Jurkat, Clone E6-1 (cell line): ENCODE measurements at places on chromosomes 4 and X.

GRCh38 chr4:45147866-45148265 is 421.5 kb upstream of the GNPDA2 start:
- DNase-seq = no peak

DNA sequence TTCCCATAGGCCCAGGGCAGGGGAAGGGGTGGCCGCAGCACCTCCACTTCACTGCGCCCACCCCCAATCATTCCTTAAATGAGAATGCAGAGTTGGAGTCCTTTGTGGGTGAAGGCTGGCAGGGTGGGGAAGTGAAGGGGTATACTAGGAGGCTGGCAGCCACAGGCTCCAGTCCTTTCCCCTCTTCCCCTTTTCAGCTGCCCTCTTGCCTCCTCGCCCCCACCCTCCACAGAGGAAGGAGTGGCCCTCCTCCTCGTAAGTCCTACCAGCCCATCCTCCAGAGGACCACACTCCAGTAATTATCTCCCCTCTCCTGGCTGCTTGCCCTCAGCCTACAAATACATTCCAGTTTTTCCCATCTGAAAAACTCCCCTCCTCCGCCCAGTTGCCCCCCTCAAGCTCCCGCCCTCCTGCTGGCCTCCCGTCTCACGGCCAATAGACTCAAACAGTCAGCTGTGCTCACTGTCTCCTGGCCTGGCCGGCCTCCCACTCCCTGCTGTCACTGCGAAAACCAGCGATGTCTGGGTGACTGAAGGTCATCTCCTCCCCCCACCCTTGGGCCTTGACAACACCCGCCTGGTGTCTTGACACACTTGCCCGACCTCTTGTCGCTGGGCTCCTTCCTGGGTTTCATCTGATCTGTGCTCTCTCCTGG is 38.8 kb downstream of the EFNB1 start:
- DNase-seq = no peak

DNA sequence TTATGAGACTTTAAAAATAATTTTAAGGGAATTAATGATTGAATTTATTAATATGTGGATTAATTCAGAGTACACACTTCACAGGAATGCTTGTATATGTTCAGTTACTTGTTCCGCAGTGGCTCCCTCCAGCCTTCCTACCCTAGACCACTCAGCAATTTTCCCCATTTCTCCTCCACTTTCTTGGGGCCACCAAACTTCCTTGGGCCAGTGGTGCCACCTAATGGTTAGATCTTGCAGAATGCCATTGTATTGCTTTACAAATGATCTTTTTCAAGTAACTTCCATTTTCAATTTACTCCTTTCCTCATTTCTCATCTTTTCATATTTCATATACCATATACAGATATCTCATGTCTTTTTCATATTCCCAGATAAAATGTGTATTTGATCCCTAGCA is 3.6 kb upstream of the RNF175 start:
- DNase-seq = no peak

DNA sequence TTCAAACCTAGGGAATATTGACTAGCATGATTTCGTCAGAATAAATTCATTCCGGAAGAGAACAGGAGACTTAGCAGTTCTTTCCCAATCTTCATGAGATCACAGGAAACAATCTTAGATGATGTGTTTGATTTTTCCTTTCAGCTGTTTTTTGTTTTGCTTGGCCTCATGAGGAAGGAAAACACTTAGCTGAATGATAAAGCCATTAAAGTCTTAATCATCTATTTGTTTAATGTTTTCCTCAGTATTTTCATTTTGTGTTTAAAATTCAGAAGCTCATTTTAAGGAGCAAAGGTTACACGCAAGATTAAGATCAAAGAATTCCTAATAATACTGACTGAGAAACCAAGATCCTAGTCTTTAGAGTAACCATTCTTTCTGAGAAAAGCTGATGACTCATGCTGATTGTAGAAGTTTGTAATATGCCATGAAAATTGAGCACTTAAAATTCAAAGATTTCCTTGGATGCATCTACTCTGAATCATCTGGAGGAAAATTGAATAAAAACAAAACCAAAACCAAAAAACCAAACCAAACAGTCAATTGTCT is 15.4 kb upstream of the TBC1D19 start:
- no peak for DNase-seq

GRCh38 chr4:79611026-79611425 is 203.0 kb upstream of the GK2 start:
- no peak for DNase-seq

DNA sequence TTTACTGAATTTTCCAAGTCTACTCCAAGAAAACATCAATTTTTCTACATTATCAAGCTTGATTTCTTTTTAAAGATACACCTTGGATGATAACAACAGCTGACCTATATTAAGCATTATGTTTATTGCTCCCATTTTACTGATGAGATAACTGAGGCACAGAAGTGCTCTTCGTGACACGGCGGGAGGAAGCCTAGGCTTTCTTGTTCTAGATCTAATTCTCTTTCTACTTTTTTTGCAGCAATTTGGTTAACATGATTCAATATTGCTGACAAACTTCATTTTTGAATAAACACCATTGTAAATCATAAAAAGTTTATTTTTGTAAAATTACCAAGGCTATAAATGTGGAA is 33.8 kb downstream of the BBS12 start:
- no peak for DNase-seq

GRCh38 chrX:120140293-120140981 is 18.0 kb upstream of the RHOXF2 start:
- DNase-seq = no peak

DNA sequence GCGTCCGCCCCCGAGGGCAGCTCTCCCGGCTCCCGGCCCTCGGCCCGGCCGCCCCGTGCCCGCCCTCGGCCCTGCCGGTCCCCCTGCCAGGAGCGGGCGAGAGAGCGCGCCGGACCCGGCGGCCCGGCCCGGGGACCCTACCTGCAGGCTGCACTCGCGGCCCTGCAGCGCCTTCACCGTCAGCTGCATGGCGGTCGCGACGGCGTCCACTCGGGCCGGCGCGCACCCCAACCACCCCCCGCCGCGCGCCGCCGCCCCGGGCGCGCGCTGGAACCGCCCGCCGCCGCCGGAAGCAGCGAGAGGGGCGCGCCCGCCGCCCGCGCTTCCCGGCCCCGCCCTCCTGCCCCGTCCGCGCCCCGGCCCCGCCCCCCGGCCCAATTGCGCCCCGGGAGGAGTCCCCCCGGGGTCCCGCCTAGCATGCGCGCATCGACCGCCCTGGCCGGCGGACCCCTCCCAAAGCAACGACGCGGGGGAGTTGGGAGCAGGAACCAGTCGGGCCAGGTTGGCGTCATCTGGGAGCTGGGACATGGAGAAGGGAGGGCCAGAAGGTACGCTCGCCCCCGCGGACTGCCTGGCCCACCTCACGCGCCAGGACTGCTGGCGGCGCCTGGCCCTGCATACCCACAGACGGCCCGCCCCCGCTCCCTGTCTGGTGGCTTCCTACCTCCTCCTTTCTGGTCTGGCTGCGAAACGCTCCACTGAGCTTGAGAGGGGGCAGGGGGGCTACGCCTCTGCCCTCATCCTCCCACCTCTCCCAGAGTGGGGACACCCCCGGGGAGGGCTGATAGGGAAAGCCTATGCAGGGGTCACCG is at the start of gene UBL4A:
Gene UBL4A, minus strand, starts transcription at position 220 of the 812 bp plus-strand sequence. Its CDS starts 31 bp downstream, at position 189.
- DNase-seq = peak; percentile 21

DNA sequence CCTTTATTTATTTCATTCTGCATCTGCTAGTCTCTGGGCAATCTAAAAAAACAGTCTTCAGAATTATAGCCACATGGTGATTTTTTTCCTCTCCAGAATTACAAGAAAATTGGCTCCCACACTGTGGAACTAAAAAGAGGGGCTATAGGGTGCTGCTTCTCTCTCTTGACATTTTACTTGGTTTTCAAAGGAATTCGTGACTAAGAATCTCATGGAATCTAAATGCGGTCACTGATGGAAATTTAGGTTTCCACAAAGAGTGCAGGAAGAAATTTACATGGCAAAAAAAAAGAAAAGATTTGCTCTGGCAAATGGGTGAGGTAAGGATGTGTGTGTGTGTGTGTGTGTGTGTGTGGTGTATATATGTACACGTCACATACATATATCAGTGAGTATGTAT is 10.2 kb downstream of the ATXN3L start:
- DNase-seq = no peak

DNA sequence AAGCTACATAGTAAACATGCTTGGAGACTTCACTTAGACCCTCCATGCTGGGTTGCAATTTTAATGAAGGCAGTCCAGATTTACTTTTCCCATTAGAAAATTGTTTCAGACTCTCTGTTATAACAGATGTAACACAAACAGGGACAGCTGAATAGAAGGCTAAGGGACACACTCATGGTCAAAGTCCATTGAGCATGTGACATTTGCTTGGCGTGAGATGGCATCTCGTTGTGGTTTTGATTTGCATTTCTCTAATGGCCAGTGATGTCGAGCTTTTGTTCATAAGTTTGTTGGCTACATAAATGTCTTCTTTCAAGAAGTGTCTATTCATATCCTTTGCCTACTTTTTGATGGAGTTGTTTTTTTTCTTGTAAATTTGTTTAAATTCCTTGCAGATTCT is 358.2 kb upstream of the CLNK start:
- DNase-seq = no peak

DNA sequence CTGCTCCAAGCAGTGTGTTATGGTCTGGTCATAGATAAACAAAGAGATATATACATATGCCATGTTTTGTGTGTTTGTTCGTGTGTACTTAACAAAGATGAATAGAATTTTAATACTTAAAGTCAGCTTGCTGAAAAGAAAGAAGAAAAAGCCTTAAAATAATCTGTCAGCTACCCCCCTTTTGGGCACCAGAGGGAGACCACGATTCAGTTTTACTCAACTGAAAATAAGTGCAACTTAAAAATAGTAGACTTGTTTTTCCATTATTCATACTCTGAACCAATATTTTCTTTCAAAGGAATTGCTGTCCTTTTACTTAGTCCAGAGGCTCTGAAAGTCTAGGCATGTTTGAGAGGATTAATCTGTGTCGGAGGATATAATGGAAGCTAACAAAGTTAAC is 181.7 kb upstream of the AGTR2 start:
- no peak for DNase-seq

- DNase-seq = no peak
Measured at GRCh38 chr4:152368001-152368400, 167.9 kb downstream of the FBXW7 start.

DNA sequence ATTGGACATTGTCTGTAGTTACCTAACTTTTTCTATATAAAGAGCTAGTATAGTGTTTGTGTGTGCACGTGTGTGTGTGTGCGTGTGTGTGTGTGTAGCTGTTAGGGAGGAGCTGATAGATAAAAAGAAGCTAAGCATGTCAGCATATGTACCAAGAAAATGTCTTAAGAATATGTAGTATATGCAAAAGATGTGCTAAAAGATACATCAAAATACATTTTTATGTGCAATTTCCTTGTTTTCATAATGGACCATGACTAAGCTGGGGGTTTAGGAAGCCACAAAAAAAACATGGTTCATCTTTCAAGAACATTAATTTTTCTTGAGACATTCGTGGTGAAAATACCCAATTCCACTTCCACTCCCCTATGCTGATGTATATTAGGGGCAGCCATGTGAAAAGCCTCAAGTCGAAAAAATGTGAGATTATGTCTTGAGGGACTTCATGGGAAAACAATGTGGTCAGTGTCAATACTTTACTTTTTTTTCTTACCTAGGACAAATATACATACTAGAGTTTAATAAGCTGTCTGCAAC is 1599.7 kb downstream of the ARAP2 start:
- no peak for DNase-seq

DNA sequence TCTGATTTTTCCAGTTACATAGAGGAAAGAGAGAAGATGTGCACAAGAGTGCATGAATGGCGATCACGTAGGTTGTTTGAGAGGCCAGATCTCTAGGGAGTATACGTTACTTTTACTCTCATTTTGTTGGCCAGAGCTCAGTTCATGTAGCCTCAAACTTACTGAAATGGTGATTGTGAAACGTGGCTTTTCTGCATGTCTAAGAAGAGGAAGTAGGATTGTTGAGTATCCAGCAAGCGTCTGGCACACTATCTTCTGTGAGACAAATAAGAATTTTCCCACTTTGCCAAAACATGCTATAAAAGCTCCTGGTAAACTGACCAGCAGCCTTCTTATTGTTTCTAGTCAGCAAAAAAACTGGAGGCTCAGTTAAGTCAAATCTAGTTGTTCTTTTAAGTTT is 264.5 kb upstream of the EMCN start:
- DNase-seq = no peak

DNA sequence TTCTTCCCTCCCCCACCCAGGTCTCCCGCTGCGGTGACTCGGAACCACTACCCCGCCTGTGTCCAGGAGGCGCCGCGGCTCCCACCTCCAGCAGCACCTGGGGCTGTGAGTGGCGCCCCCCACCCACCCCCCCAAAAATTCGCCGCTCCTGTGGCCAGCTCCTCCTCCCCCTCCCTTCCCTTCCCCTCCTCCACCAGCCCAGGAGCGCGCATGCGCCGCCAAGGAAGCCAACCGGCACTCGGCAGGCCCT is 278 bp downstream of the CLOCK start:
- DNase-seq = no peak

DNA sequence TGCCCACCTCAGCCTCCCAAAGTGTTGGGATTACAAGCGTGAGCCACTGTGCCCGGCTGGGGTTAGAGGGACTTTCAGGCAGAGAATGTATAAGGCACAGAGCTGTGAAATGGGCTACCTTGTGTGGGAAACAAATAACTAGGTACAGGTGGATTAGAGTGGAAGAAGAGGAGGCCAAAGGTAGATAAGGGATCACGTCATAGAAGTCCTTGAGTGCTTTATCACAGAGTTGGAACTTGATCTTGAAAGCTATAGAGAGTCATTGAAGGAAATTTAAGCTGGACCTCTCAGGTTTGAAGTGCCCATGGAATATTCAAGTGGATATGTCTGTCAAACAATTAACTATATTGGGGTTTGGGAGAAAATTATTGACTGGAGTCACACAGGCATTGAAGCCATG is 8.4 kb downstream of the N4BP2 start:
- no peak for DNase-seq

- no peak for DNase-seq
Measured at GRCh38 chrX:141220342-141221008, 21.8 kb downstream of the SPANXC start.
